GM12864 (cell line): ENCODE measurements at places on chromosomes 4 and X.

DNA sequence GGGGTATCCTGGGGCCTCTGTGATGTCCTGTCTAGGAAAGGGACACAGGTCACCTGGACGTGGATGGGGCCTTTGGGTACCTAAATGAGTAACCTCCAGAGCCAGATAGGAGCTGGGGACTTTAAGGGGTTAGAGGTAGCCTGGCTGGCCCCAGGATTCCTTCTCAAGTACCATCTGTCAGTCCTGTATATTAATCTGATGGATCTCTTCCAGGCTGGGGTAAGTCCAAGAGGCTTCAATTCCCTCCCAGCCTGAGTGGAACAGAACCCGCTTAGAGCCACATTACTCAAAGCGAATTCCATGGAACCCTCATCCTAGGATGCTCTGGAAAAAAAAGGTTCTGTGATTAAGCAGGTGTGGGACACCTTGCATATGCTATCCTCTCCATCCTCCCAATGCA is 24.8 kb upstream of the MAP3K15 start:
- no peak for DNase-seq

DNA sequence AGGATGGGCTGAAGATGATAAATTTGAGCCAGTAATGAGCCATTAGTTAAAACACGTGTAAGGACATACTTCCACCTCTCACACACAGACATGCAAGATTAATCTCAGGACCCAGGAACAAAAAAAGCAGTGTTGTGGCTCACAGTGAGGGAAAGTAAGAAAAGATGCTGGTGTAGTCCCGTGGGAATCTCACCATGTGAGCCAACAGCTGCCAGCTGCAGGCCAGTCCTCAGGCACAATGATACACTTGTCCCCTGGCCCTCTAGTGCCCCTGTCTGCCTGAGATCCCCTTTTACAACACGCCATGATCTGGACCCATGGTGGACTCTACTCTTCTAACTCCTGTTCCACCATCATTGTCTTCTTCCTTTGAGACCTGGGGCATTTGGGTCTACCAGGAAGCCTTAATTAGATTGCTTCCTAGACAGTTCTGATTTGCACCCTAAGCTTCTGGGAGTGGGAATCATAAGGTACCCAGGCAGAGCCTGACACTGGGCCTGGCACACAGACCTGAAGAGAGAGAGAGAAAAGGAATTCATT is 194.7 kb downstream of the STIM2 start:
- DNase-seq: no peak

DNA sequence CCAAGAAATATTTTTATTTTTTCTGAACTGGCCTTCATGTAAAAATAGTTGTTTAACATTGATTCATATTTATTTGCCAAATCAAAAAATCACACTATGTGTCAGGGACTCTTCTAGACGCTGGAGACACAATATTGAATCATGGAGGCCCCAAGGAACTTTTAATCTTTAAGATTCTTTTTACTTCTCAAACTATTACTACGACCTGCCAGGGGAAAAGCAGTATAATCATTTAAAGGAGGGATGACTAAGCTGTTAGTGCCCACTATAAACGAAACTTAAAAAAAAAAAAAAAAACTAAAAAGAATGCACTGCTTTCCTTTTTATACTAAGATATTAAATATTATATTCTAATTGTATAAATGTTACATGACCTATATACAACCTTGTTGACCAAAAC is 84.7 kb downstream of the PPA2 start:
- no peak for DNase-seq

DNA sequence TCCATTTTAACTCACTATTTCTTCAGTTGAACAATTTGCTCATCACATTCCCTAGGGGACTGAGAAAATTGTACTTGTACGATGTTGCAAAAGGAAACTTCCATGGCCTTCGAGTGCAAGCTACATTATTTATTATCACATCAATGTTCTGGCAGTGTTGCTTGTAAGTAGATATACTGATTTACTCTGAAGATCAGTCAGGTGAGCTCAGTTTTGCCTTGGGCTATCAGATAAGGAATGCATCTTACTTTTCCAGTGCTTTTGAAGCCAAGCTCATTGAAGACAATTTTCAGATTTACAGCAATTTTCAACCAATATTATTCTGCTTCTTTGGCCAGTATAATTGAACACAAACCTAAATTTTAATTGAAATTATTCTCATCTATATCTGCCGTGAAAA is 1296.9 kb downstream of the RAPGEF2 start:
- no peak for DNase-seq

DNA sequence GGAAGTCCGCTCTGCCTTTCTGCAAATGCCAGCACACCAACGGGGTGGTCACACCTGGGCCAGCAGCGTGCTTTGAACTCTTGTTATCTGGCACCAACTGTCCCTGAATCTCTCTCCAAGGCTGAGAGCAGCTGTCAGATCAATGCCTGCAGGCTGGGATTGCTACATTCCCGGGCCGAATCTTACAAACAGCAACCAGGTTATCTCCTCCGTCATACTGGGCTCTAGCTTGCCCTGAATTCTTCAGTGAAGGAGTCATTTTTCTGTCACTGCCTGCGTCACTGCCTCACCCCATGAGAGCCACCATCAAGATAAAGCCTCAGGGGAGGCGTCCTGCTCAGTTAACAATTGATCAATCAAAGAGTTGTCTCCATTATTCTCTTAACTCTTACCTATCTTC is 329.4 kb upstream of the PPARGC1A start:
- no peak for DNase-seq

- no peak for DNase-seq
Observed at GRCh38 chrX:78555401-78555980, 103.6 kb downstream of the RTL3 start.

GRCh38 chrX:68989865-68990606 is 161.2 kb downstream of the EFNB1 start:
- DNase-seq: no peak

DNA sequence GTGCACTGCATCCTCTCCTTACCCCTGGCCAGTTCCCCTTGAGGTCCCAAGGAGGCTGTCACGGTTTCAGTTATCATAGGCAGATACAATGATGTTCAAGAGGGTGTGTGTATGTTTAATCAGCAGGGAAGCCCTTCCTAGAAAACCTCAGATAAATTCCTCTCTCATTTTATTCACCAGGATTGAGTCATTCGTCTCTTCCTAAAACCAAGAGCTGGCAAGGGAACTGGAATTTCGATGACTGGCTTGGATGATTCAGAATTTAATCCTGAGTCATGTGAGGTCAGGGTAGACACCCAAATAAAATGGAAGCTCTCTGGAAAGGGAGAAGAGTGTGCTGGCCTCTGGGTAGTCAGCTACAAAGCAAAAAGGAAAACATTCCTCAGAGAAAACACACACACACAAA is 106.2 kb upstream of the RAPGEF2 start:
- DNase-seq: no peak
